ENCODE measurements at places on chromosomes 13 and 19.

DNA sequence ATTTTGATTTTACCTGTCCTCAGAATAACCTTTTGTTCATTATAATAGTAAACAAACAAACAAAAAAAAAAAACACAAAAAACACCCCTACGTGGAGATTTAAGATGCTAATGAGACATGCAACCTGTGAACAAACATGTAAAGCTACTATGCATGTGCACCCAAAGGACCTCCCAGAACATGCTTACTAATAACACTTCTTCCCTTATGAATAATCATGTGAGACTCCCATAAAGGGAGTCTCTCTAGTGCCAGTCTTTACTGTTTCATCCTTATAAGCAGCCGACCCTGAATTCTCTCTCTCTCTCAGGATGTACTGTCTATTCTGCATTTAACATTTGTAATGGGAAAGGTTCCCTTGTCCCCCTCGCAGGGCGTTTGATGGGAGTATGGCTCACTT is 1051.1 kb downstream of the PCDH17 start:
- DNase-seq, result no peak

DNA sequence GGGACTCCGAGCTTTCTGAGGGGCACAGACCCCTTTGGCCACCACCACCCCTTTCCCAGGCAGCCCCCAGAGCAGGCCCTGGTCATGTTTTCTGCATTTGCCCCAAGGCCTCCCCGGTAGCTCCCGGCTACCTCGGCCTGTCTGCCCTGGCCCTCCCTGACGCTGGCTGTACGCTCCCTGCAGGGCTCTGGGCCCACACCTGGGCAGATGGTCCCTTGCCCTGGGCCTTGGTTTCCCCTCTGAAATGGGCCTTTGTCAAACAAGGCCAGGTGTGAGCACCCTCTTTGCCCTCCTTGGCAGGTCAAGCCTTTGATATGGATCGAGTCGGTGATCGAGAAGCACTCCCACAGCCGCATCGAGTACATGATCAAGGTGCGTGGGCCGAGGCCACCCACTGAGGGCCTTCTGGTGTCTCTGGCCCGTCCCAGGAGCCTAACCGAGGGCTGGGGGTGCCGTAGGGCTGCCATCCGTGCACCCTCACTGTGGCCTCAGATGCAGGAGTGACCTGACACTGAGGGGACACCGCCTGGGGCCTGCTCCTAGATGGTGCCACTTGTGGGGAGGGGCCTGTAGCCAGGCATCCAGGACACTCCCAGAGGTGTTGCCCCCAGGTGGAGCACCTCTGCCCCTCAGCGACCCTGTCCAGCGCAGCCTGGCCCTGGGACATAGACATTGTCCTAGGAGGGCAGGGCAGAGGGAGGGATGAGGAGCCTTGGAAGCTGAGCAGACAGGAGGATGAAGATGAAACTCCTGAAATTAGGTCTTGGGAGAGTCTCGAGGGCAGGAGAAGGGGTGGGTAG is 30.3 kb downstream of the AP1M1 start:
- no peak for DNase-seq

DNA sequence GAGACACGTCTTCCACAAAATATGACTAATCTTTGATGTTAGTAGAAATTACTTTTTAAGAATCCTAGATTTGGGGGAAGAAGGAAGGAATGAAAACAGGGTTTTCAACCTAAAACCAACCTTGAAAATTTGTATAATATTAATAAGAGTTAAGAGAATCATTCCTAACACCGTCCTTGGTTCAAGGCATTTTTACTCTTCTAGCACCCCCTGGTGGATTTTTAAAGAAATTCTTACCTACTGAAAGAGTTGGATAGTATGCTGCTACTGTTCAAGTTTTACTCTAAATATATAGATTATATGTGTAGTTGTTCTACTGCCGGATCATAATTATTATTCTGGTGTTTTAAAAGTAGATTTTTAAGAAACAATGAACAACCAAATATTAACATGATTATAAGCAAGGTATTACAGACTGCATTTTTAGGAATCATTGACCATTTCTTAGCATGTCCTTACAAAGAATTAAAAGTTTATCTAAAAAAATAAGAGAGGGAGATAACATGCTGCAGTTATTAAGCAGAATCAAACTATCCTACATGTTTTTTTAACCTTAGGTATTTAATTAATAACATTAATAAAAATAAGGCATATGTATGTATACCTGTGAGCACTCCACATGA is 7.4 kb upstream of the SLITRK6 start:
- DNase-seq, result no peak

GRCh38 chr13:111950697-111951096 is 116.3 kb upstream of the SOX1 start:
- DNase-seq, result no peak

DNA sequence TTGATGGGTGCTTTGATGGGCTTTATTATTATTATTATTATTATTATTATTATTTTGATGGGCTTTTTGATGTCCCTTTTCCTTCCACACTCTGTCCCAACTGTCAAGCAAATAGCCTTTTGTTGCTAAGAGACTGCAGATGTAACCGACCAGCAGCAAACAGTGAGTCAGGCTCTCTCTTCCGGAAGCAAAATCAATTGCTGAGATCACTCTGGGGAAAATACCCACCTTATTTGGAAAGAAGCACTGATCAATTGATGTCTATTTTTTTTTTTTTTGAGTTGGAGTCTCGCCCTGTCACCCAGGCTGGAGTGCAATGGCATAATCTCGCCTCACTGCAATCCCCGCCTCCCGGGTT is 2.9 kb downstream of the LDLR start:
- DNase-seq, result no peak
